ENCODE measurements at places on chromosomes 12 and 14.

DNA sequence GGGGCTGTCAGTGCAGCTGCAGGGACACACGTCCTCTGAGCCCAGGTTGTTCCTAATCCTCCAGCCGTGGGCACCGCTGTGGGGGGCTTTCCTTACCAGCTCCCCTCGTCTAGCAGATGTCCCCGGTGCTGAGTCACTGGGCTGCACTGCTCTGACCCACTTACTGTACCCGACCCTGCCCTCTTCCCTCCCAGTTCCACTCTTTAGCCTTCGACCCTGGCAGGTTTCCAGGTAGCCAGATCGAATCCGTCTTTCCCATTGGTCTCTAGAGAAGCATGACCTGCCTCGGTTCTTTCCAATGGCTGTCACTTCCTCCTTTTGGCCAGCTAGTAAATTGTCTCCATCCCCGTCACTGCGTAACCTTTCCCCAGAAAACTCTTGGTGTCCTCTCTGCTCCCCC, 48.4 kb downstream of the ELK3 start:
- no peak for DNase-seq

- DNase-seq = no peak
Observed at GRCh38 chr14:21215879-21216251, 53.4 kb downstream of the HNRNPC start.

DNA sequence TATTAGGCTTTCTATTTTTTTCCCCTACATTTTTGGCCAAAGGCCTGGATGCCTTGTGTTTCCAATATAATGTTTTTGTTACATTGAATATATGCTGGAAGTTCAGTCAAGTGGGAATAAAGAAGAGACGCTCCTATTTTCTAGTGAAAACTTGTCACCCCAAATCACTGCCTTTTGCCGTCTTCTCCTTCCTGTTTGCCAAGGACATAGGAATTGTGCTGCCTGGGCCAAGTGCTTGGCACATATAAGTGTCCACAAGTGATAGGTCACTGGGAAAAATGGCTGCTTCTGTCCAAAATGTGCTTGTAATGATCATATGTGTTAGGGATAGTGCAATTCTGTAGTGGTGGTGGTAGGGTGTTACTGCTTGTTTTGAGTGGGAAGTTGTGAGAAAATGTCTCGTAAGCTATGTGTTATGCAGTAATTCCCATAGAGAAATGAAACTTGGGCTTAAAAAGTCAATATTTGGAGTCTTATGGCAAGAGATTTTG, 11.6 kb upstream of the KCNJ8 start:
- DNase-seq = no peak

DNA sequence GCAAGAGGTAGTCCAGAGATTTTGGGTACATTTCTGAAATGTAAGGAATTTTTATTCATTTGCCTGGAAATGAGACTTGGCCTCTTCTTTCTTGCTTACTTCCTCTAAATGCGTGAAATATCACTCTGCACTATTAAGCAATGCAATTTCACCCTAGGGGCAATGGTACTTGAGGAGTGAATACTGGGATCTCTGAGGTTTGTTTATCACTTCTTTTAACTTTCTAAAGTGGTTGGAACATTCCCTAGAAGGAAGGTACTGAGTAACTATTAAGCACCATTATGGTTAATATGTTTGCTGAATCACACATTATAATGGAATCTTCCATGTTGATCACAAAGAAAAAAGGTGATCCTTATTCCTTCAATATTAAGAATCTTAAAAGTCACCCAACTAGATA, 120.9 kb upstream of the CAND1 start:
- DNase-seq = no peak

GRCh38 chr14:59332727-59333126, 132.5 kb downstream of the GPR135 start:
- no peak for DNase-seq

DNA sequence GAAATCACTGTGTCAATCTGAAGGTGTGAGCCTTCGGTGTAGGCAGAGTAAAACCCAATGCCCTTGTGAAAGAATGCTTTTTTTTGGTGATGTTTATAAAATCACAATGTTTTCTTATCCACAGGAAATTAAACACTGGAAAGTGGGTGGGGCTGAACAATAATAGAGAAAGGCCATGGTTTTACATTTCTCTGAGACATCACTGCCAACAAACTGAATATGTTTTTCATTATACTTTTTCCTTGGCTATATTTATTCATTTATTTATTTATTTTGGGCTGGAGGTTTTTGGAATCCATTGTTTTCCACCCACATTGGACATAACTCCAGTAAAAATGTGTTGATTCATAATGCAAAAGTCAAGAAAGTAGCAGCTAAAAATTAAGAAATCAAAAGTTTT, 16.9 kb downstream of the LRRK2 start:
- DNase-seq = no peak

GRCh38 chr14:104288272-104288671, 149.9 kb downstream of the KIF26A start:
- no peak for DNase-seq

- no peak for DNase-seq
Observed at GRCh38 chr14:20468764-20469241, 403 bp upstream of the PNP start.

DNA sequence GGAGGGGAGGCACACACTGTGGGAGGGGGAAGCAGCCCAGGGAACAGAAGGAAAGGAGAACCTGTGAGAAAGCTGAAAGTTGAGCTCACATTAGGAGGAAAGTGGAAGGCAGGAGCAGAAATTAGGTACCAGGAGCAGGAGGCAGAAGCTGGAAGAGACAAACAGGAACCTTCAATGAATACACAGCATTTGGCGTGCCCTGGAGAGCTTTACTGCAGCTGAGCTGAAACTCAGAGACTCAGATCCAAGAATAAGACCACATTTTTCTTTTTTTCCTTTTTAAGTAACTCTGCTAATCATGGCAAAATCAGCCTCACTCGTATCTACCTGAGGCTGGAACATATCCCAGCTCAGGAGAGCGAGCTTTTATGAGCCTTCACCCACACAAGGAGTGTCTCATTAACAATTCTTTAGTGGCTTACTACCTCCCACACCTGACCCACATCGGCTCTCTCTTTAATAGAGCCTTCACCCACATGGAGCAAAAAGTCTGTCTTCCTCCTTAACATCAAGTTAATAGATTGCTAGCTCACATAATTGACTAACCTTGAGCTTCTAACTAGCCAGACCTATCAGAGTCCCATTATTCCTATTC, 18.2 kb upstream of the CERS5 start:
- no peak for DNase-seq

DNA sequence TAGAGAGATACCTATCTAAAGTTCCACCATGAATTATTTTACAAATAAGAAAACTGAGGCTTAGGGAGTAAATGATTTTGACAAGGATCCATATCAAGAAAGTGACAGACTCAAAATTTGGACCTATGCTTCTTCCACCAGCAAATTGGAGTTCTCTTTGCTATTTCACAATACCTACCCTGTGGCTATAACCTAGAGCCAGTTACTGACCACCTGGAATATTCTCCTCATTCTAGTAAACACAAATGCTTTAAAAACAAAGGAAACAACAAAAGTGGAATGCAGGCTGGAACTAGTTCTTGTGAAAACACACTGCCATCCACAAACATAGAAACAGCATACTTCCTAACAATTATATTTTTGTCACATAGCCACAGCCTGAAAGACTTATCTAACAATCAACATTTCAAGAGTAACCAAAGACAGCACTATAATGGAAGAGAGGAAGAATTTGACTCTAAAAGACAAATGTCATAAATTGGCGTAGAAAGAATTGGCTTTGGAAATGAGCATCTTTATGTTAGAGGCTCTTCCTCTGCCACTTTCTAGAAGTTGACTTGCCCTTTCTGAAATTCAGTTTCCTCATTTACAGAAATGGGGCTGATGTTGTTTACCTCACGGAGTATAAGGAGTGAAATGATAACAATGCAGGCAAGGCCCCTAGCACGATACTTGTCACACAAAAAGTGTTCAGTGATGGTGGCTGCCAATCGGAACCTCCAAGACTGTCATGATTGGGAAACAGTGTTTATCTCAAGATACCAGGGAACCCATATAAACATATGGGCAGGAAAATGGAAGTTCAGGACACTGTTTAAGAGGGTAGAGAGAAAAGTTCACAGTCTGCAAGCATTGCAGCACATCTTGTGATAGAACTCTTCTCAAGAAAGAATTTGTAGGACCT, 138.6 kb upstream of the LGR5 start:
- no peak for DNase-seq

- no peak for DNase-seq
Observed at GRCh38 chr12:54940727-54941315, 43.7 kb downstream of the TESPA1 start.

DNA sequence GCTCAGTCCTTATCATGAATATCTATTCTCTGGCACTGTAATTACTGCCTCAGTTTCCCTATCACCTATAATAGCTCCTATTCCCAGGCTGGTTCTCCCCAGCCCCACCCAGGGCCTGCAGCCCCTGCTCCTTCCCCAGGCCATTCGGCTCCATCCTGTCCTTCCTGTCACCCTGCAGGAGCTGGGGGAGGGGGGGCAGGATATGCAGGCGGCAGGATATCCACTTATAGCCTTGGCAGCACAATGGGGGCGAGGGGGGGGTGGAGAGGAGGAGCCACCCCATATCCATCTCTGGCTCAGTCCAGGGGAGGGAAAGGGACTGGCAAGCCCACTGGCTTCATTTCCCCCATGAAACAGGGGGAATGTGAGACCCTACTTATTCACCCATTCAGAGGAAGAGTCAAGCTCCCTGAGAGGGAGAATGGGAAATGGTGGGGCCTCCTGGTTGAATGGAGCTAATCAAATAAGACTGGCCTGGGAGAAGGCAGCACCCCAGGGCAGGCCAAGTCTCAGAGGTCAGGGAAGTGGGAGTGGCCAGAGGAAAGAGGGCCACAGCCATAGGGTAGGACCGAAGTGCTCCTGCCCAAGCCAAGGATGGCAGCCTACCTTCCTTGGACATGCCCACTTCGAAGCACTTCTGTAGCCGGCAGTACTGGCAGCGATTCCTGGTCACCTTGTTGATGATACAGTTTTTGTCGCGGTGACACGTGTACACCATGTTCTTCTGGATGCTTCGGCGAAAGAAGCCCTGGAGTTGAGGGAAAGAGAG, 7.8 kb upstream of the ITGB7 start:
- DNase-seq = no peak

- DNase-seq = no peak
Observed at GRCh38 chr14:104119488-104120251, 18.7 kb upstream of the KIF26A start.

DNA sequence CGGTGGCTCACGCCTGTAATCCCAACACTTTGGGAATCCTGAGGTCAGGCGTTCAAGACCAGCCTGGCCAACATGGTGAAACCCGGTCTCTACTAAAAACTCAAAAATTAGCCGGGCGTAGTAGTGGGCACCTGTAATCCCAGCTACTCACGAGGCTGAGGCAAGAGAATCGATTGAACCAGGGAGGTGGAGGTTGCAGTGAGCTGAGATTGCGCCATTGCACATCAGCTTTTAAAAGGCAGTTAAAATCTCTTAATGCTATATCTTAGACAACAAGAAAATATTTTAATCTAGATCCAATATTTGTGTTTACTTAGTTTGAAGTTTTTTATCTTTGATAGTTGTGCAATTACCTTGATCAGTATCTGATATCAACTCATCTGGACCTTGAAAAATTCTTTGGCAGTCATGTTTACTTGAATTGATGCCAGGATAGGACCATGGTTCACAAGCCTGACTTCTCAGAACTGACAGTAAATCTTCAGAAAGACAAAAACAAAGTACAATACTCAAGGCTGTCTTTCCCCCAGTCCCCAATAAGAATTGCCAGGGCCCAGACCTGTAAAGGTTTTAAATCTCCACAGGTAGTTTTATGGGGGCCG, 135.0 kb upstream of the AEBP2 start:
- no peak for DNase-seq

DNA sequence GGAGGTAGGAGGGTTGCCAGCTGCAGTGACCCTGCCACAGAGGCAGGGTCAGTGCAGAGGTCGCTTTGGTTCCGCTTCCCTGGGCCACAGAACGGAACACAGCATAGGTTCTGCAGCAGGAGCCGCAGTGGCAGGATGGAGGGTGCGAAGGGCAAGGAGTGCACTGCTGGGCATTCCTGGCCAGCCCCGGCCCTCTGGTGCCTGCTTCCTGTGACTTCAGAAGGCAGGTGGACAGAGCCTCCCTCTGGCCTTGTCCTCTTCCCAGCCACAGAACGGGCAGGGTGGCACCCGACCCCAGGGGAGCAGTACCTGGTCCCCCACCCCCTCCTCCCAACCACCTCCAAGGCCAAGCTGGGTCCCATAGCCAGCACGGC, 37.7 kb downstream of the SLC8B1 start:
- no peak for DNase-seq

GRCh38 chr12:44098786-44099185, 262.9 kb downstream of the TMEM117 start:
- no peak for DNase-seq

GRCh38 chr14:85530626-85531025, 682 bp downstream of the FLRT2 start:
- DNase-seq = no peak

GRCh38 chr12:74563927-74564326, 26.3 kb downstream of the ATXN7L3B start:
- no peak for DNase-seq

DNA sequence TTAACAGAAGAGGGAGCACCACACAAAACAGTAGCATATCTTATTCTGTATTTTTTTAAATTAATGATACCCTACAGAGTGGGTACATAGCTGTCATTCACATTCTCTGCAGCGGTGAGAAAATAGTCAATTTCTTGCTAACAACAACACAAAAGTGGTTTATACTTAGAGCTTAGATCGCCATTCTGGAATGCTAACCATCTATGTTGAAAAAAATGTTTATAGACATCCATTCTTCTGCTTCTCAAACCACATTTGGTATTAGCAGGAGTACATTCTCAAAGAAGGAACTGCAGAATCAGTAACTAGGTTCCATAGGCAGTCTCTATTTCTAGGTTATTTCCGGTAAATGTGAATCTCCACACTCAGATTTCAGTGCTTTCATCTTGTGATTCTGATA, 185.9 kb downstream of the PPFIA2 start:
- no peak for DNase-seq

GRCh38 chr12:65673156-65673690, 151.1 kb upstream of the HMGA2 start:
- no peak for DNase-seq

GRCh38 chr12:116692605-116693004, 45.3 kb downstream of the SPRING1 start:
- no peak for DNase-seq

DNA sequence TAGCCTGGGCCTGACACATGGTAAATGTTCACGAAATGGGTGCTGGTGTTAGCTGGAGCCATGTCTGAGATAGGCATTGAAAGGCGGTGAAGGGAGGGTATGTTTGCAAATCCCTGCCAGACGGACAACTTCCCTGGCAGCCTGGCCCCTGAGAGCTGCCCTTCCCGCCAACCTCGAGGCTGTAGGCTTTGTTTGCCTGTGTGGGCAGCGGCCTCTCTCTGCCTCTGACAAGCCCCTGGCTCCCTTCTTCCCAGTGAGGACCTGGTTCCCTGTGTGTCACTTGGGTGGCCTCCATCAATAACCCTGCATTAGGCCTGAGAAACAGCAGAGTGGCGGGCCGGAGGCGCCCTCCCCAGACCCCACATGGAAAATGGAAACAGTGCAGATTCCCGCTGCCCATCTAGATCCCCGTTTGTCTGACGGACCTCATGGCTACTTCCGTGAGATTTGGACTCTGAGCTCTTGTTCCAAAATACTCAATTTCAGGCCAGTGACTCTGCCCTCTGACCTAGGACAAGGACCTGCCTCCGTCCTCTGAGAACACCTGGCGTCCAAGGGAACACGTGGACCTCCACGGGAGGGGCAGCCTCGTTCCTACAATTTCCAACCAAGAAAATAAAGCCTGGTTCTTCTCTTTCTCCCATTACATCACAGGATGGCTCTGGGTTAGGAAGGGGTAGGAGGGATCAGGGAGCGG, 325.5 kb downstream of the DPF3 start:
- DNase-seq = no peak
